ENCODE measurements at places on chromosomes 7 and 10.

DNA sequence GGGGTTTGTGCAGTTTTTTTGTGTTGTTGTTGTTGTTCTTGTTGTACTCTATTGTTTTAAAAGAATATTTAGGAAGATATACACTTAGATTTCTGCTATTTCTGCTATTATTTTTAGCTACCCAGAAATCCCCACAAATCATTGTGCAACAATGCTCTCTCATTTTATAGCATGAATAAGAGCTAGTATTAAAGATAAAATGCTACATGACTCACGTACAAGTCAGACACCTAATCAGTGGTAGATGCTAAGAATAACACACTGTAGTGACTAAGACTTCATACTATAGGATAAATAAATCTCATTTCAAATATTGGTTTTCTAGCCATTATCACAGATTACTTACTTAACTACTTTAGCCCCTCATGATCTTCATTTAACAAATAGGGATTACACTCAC is 920.5 kb downstream of the KCNMA1 start:
- no peak for DNase-seq

DNA sequence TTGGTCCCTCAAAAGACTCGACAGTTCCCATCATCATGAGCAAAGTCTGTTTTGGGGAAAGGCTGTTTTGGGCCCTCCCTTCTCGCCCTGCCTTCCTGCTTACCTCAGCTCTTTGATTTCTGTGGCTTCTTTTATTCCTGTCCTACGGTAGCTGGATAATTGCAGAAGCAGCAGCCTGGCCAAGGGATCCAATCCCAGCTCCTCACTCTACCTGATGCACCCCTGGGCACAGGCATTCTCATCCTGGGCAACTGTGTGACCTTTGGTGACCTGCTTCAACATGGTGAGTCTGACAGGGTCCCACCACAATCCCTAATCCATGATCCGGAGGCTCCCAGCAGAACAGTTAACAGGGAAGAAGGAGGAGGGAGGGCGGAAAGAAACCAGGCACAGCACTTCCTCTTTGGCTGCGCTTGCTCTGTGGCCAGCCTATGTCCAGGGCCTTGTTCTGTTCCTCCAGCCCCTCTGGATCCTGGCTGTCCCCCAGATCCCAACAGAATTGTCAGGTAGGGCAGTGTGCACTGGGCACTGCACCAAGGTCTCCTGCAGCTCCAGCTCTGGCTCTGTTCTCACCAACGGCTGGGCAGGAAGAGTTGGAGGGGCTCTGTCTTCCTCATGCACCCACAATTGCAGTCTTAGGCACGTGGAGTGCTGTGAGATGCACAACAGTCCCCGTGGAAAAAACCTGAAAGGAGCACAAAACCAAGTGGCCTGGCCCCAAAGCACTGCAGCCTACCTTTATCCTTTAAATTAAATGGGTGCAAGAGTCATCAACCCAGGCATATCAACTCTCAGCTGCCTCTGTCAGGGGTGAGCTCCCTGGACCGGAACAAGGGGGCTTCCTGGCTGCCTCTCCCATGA is 144.4 kb downstream of the PTPN20 start:
- no peak for DNase-seq

GRCh38 chr7:67896721-67897120 is 900.1 kb downstream of the TYW1 start:
- DNase-seq, result no peak

DNA sequence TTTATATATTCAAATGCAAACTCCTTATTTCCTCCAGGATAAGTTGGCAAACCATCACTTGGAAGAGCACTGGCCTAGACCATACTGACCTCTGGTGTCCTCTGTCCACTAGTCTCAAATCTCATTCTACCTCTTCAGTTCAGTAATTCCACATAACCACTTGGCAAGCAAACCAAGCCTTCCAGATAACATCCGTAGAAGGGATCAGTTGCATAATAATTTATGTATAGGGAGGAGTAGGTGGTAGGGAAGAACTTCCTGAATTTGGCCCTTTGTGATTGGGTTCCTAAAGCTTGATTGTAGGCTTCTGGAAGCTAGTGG is 55.0 kb downstream of the WAC start:
- no peak for DNase-seq

- DNase-seq, result no peak
These were observed 13.9 kb downstream of the PCLO start for GRCh38 chr7:83148776-83149175.

- no peak for DNase-seq
These were observed 73.9 kb downstream of the CHCHD3 start for GRCh38 chr7:133007961-133008360.

DNA sequence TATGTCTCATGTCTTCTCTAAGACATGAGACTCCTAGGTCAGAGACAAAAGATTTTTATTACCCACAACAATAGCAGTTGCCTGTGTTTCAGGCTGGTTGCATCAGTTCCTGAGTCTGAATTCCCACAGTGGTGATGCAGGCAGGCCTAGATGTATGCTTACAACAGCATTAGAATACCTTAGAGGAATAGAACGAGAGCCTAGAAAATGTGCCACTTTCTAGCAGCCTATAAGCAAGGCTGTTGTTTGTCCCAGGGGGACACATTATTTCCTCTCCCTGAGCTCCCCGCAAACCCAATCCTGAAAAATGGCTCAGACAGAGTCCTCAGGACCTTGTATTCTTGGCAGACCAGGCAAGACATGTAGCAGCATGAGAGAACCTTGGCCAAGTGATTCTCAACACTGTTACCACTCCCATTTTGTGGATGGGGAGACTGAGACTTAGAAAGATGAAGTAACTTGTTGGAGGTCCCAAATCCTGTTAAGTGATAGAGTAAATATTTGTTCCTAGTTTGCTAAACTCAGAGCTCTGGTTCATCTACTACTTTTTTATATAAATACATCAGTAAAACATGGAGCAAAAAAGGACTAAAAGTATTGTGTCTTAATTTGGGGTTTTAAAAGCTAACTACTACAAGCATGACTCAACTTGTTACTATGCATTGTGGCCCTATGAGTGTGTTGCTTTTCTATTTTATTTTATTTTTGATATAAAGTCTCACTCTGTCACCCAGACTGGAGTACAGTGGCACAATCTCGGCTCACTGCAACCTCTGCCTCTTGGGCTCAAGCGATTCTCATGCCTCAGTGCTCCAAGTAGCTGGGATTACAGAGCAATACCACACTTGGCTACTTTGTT is 14.2 kb downstream of the VTI1A start:
- DNase-seq, result no peak

DNA sequence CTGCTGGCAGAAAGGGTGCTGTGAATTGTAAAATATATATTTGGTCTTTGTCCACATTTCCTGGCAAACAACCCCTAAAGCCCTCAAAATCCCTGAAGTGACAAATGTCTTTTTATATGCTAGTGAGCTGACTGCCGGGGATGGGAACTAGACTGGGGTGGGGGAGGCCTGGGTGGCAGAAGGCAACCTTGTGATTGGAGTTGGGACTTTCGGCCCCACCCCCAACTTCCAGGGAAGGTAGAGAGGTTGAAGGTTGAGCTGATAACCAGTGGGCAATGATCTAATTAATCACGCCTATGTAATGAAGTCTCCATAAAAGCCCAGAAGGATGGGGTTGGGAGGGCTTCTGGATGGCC is 2.7 kb downstream of the EPHA1 start:
- DNase-seq, result no peak

DNA sequence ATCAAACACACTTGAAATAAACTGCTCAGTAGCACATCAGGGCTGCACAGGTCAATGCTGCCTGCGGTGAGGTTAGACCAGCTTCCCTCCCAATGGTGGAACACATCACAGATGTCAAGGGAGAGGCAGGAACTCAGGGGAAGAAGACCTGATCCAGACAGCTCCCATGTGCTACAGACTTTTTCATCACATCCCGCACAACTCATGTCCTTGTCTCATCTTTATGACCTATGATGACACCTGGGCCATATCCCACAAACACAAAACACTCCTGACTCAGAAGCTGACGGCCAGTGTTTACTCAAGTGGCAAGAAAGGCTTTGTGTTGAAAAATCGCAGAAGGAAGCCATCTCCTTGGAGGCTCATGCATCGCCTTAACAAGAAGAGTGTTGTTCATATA is 91.6 kb downstream of the HTR5A start:
- no peak for DNase-seq

DNA sequence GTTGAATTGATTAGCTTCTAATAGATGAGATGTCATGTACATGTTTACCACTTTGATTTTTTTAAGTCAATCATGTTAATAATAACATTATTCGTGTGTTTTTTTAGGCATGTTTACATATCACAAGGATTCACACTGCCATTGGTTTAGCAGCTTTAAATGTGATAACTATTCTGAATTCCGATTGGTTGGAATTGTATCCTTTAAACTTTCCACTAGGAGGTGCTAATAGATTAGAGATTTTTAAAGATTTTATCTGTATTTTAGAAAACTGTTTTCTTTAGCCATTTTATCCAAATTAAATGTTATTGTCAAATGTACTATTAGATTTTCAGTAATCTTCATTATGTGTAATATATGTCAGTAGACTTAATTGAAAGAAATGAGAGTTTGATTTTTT is 83.2 kb downstream of the HECTD2 start:
- DNase-seq, result no peak

All from WERI-Rb-1 (cell line).